ENCODE measurements at places on chromosomes 4 and X.

- DNase-seq = peak; percentile 77
Observed at GRCh38 chr4:680928-681645, 6.7 kb downstream of the MYL5 start.

DNA sequence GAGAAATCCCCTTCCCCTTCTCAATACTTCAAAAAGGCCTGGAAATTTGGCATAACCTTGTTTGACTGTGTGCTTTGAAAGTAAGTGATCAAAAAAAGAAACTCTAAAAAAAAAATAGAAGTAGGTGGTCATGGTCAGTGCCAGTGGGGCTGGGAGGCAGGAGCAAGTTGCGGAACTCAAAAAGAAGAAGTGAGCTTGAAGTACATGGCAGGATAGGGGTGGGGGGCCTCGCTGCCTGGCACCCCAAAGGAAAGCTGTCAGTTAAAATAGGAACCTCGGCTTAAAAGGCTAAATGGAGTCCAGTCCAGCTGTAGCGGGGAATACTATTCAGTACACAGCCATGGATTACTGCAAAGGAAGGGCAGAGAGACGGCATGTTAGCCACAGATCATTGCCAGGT is 12.2 kb upstream of the NKRF start:
- no peak for DNase-seq

DNA sequence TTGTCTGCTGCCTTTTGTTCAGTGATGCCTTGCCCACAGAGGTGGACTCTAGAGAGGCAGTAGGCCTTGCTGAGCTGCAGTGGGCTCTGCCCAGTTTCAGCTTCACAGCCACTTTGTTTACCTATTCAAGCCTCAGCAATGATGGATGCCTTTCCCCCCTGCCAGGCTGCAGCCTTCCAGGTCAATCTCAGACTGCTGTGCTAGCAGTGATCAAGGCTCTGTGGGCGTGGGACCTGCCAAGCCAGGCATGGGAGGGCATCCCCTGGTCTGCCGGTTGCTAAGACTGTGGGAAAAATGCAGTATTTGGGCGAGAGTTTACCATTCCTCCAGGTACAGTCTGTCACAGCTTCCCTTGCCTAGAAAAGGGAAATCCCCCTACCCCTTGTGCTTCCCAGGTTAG is 175.2 kb upstream of the PBDC1 start:
- no peak for DNase-seq

GRCh38 chr4:1400191-1400805 is 5.9 kb downstream of the NKX1-1 start:
- no peak for DNase-seq
